Stimulated activated CD4-positive, alpha-beta T cell treated with anti-CD3 and anti-CD28 coated beads, Interleukin-4, amount 100 ng/mL, for 1 hour (primary cell): ENCODE measurements at places on chromosomes 13 and 19.

GRCh38 chr13:114119196-114119595 is 13.2 kb downstream of the RASA3 start:
- no peak for DNase-seq

DNA sequence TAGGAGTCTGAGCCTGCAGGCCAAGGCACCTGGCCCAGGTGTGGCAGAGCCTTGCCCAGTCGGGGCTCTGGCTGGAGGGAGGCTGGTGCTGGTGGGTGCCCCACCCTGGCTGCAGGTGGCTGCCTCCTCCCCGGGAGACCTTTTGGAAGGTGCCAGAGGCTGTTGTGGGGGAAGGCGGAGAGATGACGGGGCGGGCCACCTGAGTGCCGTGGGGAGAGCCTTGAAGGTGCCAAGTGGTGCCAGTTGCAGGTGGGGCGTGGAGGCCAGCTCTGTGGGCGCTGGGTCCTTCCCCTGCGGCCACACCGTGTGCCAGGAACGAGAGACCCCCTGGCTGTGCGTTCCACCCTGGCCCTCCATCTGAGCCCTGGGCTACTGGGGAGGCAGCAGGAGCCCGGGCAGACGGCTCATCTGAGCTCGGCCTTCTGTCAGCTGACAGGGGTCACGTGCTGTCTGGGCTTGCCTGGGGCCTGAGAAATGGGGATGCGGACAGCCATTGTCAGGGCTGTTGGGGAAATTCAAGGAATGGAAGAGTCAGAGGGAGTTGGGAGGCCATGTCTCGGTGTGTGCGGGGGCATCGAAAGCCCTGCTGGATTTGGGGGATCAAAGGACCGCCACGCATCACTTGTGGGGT is 20.9 kb downstream of the CEBPA start:
- no peak for DNase-seq

GRCh38 chr19:47284324-47284899 is 9.7 kb downstream of the INAFM1 start:
- no peak for DNase-seq

DNA sequence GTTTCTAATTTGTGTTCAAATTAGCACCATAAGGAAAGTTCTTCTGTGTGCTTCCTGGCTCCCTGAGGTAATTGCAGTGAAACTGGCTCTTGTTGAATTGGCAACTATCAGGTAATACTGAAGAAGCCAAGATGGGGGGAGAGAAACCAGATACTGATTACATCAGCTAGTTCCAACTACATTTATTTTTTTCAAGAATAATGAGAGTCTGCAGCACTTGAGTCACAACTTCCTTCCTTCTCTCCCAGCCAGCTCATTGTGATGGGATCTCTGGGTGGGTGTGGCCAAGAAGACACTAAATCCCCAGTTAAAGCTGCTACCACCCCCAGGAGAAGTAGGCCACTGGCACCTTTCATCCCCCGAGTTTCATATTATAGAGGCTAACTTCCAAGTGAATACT is 100.7 kb upstream of the RXFP2 start:
- DNase-seq = no peak

DNA sequence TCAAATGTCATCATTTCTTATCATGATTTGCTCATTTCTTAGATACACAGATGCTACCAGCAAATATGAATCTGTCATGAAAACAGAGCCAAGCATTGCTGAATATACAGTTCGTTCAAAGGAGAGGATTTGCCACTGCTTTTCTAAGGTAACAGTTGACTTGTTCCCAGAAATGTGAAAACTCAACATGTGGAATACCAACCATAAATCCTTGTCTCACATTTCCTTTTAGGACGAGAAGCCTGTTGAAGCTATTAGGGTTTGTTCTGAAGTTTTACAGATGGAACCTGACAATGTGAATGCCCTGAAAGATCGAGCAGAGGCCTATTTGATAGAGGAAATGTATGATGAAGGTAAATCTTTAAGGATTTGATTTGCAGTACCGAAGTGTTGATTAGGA is 86.7 kb downstream of the DNAJC3 start:
- no peak for DNase-seq

GRCh38 chr19:518598-519231 is 11.4 kb downstream of the TPGS1 start:
- DNase-seq = peak; percentile 66

DNA sequence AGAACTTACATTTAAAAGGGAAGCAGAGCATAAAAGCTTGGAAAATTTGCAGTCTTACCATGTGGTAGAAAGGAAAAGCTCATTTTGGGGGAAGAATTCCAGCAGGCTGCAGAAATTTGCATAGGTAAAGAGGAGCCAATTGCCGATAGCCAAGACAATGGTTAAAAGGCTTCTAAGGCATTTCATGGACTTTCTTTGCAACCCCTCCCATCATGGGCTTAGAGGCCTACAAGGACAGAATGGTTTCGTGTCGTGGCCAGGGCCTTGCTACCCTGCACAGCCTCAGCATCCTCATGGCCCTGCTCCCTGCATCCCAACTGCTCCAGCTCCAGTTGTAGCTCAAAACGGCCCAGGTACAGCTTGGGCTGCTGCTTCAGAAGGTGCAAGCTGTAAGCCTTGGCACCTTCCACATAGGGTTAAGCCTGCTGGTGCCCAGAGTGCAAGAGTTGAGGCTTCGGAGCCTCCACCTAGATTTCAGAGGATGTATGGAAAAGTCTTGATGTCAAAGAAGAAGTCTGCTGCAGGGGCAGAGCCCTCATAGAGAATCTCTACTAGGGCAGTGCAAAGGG is 420.3 kb downstream of the PCDH17 start:
- no peak for DNase-seq

DNA sequence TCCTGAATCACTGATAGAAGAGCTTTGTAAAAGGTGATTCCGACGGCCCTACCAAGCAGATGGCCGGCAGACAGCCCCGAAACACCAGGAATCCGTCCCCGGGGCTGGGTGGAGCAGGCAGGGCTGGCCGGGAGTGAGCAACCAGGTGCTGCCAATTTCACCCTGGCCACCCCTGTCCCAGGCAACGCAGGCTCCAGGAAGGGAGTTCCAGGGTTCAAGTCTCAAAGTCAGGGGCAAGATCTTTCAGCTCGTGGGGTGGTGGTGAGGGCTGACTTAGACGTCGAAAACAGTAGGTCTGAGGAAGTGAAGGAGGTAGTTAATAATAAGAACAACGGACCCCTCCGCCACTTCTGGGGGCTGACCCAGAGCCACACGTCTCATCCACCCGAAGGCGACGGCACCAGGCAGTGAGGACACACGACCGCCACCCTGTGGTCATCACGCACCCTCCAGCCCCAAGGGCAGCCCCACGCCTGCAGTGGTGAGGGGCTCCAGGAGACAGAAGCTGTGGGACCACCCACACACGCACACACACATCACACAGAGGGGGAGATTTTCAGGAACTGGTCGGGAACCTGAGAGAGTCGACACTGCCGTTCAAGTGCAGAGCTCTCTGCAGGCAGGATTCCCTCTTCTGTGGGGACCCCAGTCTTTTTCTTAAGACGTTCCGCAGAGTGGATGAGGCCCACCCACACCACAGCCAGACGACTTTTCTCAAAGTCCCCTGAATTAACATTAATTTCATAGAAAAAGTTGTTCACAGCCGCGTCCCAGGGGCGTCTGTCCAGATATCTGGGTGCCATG is 67.2 kb downstream of the SPACA7 start:
- no peak for DNase-seq

- DNase-seq = no peak
Measured at GRCh38 chr19:14164724-14165493, 28.5 kb upstream of the ASF1B start.

DNA sequence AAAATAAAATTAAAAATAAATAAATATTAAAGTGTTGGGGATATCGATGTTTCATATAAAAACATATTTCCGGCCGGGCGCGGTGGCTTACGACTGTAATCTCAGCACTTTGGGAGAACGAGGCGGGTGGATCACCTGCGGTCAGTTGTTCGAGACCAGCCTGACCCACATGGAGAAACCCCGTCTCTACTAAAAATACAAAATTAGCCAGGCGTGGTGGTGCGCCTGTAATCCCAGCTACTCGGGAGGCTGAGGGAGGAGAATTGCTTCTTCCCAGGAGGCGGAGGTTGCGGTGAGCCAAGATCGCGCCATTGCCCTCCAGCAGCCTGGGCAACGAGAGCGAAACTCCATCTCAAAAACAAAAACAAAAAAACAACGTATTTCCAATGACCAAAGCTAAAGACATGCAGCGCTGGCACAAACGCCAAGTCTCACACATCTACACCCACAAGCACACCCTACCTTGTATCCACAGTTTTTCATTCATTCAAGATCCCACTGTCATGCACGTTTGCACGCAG is 907 bp downstream of the ZNF569 start:
- no peak for DNase-seq

GRCh38 chr13:53198736-53199135 is 170.1 kb downstream of the OLFM4 start:
- DNase-seq = no peak

DNA sequence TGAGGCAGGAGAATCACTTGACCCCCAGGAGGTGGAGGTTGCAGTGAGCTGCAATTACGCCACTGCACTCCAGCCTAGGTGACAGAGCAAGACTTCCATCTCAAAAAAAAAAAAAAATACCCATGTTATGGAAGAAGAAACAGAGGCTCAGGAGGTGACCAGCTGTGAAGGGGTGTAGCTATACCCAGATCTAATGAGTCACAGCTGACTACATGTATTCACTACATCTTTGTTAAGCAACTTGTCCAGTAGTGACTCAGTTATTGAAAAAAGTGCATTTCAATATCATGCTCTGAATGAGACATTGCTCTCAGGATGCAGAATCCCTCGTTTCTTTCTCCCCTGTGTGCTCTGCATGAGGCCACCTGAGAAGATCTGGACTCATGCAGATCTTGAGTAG is 16.1 kb upstream of the SPART start:
- no peak for DNase-seq

- no peak for DNase-seq
Measured at GRCh38 chr13:112954488-112955270, 14.3 kb upstream of the MCF2L start.

DNA sequence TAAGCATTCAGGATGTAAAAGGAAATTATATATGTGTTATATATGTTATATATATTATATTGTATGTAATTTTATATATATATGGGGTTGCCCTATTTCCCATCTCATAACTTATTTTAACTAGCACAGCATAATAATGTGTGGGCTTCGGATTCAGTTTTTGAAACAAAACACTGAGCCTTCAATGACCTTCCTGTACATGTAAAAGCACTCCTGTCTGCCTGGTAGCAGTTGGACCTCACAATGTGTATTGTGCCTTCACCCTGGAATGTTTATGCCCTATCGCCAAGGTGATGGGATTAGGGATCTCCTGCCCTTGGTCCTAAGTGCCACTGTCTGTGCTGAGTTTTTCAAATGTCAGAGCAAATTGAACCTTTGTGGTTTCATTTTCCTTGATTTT is 968.8 kb downstream of the TUBA3C start:
- no peak for DNase-seq

DNA sequence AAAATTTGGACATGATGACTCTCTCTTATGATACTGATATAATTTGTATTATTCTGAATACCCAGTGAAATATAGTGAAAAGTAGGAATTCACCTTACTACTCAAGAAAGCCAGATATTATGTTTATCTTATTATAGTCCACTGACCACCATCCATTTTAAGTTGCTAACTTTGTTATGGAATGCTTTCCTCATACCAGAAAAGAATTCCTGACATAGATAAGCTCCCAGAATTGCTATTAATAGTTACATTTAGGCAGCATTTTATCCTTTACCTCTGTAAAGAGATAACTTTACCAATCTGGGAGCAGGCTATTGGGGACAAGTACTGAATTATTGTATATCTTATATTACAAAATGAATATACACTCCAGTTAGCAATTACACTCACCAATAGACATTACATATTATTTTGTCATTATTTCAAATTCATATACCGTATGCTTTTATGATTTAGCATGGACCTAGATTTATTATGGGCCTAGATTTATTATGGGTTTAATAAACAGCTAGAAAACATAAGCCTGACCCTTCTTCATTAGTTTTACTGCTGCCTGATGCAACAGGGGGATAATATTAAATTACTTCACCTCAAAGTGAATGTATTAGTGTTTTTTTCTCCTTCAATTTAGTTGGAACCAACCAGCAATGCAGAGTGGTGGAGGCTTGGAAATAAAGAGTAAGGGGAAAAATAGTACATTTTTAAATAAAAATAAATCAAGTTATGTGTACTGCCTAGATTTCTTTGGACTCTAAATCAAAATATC is 1886.1 kb downstream of the PCDH9 start:
- DNase-seq = no peak

DNA sequence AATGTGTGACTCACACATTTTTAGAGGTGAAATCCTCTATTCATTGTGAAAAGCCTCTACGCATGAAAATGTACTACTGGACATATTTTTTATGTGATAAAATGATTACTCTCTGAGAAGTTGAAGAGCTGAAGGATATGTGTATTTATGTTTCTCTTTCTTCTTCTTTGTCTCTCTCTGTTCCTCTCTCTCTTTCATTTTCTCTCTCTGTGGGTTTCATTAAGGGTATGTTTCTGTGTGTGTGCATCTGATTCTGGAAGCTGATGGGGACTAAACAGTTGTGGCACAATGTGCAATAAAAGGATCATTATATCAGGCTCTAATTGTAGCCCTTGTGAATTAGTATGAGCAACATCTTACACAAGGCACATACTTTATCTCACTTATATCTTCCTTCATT is 867.7 kb downstream of the PCDH9 start:
- DNase-seq = no peak

GRCh38 chr13:102003848-102004570 is 397.8 kb downstream of the FGF14 start:
- no peak for DNase-seq

GRCh38 chr13:104823709-104824108 is 1711.8 kb downstream of the EFNB2 start:
- DNase-seq = no peak

GRCh38 chr13:65309906-65310305 is 1920.2 kb downstream of the PCDH9 start:
- DNase-seq = no peak

GRCh38 chr19:48478339-48479256 is 9.4 kb downstream of the CYTH2 start:
- DNase-seq = no peak

- peak; percentile 7 for DNase-seq
Measured at GRCh38 chr19:46659151-46660007, 1.6 kb downstream of the DACT3 start.

DNA sequence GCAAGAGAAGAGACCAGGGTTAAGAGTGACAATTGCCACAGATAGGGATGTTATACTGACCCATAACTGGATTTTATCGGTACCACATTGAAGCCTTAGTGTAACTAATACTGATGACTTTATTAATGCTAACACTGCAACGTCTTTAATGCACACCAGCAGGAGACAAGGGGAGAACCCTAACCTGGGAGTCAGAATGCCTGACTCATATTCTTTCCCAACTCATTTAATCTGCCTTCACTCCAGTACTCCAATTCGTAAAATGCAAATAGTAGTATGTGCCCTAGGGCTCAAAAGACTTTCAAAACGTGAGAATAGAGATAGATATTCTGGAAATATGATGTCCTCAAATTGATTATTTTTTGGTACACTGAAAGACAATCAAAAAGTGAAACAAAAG is 62.4 kb downstream of the GPC6 start:
- no peak for DNase-seq
